GM18507 (cell line): ENCODE measurements at places on chromosomes 7 and 10.
A peak's percentile ranks its signal among the peaks of the same experiment; 100 is the strongest.

- no peak for DNase-seq
Observed at GRCh38 chr10:10855151-10855581, 162.5 kb upstream of the CELF2 start.

- no peak for DNase-seq
Observed at GRCh38 chr7:155451840-155452239, 6.1 kb upstream of the EN2 start.

- no peak for DNase-seq
Observed at GRCh38 chr7:133983685-133984419, 143.3 kb upstream of the LRGUK start.

GRCh38 chr7:35658606-35659201, 36.2 kb downstream of the HERPUD2 start:
- DNase-seq: no peak

DNA sequence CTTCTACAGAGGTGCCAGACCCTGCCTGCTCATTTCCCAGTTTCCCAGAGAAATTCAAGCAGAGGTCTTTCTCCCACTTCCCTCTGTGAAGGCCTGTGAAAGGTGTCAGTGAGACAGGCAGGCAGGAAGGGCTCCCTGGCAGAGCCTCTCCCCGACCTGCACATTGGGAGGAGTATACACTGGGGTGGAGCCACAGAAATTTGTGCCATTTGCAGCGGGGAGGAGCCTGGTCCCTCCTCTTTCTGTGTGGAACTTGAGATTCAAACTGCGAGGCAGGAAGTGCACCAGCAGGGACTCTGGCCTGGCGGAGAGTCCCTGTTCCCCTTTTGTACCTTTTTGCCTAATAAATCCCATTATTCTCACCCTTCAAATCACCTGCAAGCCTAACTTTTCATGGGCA, 54.6 kb upstream of the OPN4 start:
- DNase-seq: no peak

GRCh38 chr7:81562581-81562980, 207.3 kb downstream of the HGF start:
- DNase-seq: no peak

GRCh38 chr10:110643653-110644597, at the start of gene RBM20:
RBM20 (plus strand) TSS chr10:110644336; CDS start chr10:110644455, 119 bp downstream.
- no peak for DNase-seq

GRCh38 chr7:101885597-101885955, 68.2 kb downstream of the CUX1 start:
- no peak for DNase-seq

DNA sequence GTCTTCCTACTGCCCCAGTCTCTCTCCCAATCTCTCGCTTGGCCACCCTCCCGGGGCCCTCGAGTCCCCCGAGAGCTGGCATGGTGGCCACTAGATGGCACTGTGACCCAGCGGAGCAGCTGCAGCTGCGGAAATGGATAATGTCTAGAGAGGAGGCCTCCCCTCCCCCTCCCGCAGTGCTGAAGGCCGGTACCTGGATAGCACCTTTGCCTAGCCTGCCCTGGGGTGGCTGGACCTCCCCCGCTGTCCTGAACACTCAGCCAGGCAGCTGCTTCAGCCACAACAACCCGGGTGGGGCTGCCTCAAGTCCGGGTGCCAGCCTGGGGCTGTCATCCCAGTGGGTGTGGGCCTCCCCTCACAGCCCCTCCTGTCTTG, 65.2 kb downstream of the GOLGA7B start:
- DNase-seq: peak; percentile 71

GRCh38 chr7:29723599-29723998, 82.7 kb upstream of the WIPF3 start:
- no peak for DNase-seq

GRCh38 chr10:36533861-36534260, 591.5 kb upstream of the ANKRD30A start:
- no peak for DNase-seq

DNA sequence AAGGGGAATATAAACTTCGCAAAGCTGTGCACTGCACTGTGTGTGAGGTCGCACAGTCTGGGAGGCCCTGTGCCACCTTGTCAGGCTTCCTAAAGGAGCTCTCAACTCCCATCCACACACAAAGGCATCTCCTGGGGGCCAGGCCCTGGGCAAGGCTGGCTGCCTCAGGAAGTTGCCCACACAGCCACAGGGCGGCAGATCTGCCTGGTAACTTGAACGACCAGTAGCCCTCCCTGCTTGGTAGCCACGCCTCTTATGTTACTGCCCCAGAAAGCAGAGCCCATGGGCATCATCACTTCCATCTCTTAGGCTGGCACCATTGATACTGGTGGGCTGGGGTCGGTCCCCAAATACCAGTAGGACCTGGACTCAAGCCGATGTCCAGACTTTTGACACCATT, 82.8 kb downstream of the HECW1 start:
- no peak for DNase-seq

DNA sequence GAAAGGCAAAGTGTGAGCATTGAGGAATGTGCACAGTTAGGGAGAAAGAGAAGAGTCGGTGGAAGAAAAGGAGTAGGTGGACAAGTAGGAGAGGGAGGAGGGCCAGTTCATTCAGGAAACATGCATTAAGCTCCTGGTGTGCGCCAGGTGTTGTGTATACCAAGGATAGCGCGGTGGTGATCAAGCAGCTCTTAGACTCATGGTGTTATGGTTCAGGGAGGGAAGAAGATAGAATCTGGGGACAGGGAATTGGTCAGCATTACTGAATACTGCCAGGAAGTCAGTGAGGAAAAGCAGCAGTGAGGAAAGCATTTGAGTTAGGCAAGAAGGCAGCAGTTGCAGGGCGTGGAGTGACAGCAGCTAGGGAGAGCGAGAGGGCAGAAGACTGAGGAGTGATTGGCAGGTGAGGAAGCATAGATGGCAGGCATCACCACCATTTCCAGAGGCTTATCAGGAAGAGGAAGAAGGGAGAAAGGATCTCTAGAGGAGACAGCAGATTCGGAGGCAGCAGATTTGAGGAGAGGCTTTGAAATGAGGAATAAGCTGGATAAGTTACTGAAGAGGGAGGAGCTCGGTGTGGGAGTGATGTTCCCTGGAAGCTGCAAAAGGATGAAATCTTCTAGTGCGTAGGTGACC, 265.6 kb downstream of the GFRA1 start:
- no peak for DNase-seq

DNA sequence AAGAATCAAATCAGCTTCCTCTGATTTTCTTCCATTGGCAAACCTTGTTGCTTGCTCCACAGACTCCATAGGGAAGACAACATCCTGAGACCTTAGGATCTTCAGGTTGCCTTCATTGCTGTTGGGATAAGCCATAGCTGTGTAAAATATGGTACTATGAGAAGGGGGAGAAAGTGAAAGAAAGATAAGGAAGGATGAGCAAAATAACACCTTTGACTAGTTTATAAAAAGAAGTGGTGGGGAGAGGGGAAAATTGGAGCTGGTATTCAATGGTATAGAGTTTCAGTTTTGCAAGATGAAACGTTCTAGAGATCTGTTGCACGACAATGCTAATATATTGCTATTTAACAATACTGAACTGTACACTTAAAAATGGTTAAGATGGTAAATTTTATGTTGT, 180.4 kb upstream of the PHYHIPL start:
- DNase-seq: no peak

DNA sequence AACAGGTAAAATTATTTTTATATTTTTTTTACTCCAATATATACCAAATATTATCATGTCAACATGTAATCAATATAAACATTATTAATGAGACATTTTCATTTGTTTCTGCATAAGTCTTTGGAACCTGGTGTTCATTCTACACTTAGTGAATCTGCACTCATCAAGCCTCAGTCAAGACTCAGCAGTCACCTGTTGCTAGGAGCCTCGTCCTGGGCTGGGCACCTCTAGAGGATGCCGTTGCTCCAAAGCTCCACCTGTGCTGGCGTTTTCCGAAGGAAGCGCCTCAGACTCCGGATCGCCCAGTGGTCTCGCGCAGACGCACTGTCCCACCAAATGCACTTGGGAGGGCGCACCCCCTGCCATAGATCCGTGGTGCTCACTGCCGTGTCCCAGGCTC, 604.7 kb upstream of the MKI67 start:
- no peak for DNase-seq

GRCh38 chr10:78259391-78259790, 225.7 kb downstream of the RPS24 start:
- no peak for DNase-seq

GRCh38 chr10:63738410-63738809, 217.2 kb downstream of the REEP3 start:
- DNase-seq: no peak

DNA sequence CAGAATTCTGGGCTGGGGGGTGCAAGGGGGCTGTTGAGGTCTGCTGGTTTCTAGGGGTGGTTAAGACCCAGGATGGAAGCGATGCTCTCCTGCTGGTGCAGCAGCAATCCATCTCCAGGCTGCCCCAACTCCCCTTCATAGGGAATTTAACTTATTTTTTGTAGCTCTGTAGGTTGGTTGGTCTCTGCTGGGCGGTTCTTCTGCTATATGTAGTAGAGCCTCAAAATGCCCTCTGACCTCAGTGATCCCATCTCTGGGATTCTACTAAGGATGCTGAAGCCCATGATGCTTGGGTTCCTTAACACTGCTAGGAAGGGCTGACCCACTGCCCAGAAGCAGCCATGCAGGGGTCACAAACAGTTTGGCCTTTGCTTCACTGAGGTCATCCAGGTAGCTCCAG, 49.2 kb downstream of the LRRC20 start:
- no peak for DNase-seq

DNA sequence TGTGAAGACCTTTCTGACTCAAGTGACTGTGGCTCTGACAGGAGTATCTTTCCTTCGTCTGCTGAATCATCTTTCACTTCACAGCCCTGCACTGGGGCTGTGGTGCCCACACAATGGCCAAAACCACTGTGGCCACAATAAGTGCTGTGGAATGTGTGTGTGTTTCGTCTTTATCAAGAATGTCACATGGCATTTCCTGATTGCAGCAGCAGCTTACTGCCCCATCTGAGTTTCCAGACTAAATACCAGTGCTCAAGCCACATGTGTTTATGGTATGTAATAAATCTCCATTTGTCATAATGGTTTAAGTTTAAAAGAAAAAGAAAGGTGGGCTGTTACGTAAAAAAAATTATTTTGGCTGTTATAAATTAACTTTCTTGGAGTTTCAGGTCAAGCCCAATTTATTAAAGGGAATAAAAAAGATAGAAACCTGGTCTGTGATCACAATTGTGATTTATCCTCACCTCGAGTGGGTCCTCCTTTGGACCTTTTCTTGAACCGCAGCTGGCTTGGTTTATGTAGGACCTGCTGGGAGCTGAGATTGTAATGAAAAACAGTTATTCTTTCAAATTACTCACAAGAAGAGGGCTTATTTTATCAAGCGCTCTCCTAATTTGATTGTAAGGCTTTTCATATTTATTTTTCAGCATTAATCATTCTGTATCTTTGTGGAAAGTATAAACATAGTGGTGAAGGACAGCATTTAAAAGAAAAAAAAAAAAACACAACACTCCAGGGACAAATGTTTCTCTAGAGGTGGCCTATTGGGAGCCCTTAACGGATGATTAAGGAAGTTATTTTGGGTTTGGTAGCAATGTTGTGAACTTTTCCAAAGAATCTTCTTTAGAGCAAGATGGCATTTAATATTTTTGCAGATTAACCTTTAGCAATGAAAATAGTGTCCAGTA, 116.2 kb downstream of the LRMDA start:
- DNase-seq: no peak

- DNase-seq: no peak
Observed at GRCh38 chr7:16649196-16649595, 3.2 kb downstream of the BZW2 start.

- no peak for DNase-seq
Observed at GRCh38 chr10:10796061-10796773, 221.5 kb upstream of the CELF2 start.

GRCh38 chr10:43278216-43278615, 11.4 kb upstream of the RASGEF1A start:
- no peak for DNase-seq

- no peak for DNase-seq
Observed at GRCh38 chr7:93442478-93443224, 131.9 kb downstream of the CALCR start.

DNA sequence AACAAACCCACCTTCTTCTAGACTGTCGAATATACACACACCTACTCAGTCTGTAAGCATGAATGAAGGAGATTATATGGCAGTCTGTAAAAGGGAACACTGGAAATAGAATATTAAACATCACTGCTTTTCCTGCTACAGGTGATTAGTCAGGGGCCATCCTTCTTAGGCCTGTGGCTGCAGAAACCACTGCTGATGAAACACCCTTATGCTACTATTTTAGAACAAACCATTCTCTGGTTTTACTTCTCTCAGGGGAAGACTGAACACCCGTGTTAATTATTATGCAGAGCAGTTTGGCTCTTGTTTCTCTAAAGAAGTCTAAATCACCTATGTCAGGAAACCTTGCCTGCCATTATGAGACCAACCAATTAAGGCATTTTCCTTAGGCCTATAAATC, 351.1 kb upstream of the KLF6 start:
- DNase-seq: peak; percentile 57

DNA sequence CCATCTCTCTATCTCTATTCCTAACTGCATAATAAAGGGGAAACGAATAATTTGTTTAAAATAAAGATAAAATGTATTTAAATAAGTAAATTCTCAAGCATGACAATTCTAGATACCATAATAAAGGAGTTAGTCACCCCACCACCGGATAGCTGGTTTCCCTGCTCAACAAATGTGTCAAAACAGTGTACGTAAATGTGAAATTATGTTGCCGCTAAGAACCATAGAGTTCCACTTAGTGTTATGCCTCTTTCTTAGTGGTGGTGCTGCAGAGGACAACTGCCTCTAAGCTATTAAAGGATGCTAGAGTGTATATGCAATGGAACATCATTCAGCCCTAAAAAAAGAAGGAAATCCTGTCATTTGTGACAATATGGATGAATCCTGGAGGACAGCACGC, 42.4 kb downstream of the SMKR1 start:
- no peak for DNase-seq

- DNase-seq: no peak
Observed at GRCh38 chr7:39468261-39468660, 97.9 kb upstream of the YAE1 start.

- no peak for DNase-seq
Observed at GRCh38 chr10:75143353-75143752, 31.9 kb downstream of the SAMD8 start.

- no peak for DNase-seq
Observed at GRCh38 chr7:105589356-105590077, 8.2 kb upstream of the EFCAB10 start.

GRCh38 chr7:111199643-111200042, 108.7 kb downstream of the LRRN3 start:
- DNase-seq: no peak

DNA sequence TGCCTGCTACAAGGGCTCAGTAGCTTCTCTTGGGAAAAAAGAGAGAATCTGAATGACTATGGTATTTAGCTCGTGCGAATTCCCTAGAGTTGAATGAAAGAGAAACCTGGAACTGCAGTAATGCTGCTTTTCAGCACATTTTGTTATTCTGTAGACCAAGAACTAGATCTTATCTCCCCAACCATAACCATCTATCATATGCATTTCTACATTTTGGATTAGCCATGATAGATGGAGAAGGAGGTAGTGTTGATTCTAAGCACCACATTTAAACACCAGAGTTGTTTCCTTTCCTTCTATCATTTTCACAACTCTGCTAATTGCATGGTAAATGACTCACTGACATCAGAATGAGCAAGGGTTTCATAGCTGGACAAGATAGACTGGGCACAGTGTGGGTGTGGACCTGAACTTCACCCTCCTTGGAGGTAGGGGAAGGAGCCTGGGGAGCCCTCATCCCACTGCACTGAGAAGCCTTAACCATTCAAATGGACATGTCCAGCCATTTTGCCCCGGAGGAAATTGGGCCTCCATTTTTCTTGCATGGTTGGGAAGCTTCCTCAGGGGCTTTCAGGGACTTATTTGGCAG, 55.3 kb upstream of the BMPER start:
- DNase-seq: no peak
